ENCODE measurements at places on chromosomes 2 and 18. TPM values are rescaled to one million over a fixed set of nuclear protein-coding genes. Genes with fewer than 3 reads are reported as not detected.

DSG2 gene
- polyA plus RNA-seq = 13.7 TPM

PLEKHA3 gene
- 4.4 TPM for polyA plus RNA-seq

G6PC2 gene
- not detected for polyA plus RNA-seq

UGT1A3 gene
- not detected for polyA plus RNA-seq

PTH2R gene
- polyA plus RNA-seq = 0.07 TPM

CDH7 gene
- 0.07 TPM for polyA plus RNA-seq

REL gene
- 6.1 TPM for polyA plus RNA-seq

BCL11A gene
- 0.81 TPM for polyA plus RNA-seq

DLX2 gene
- polyA plus RNA-seq = not detected

PLEK gene
- 2.5 TPM for polyA plus RNA-seq

NYAP2 gene
- 0.10 TPM for polyA plus RNA-seq

AFF3 gene
- polyA plus RNA-seq = 11.2 TPM

RRM2 gene
- 0.51 TPM for polyA plus RNA-seq

MORN2 gene
- 31.8 TPM for polyA plus RNA-seq

KCTD1 gene
- 14.5 TPM for polyA plus RNA-seq

GDF7 gene
- 0.21 TPM for polyA plus RNA-seq

LOXL3 gene
- 8.5 TPM for polyA plus RNA-seq

SERPINB13 gene
- polyA plus RNA-seq = not detected

CYP27C1 gene
- 0.07 TPM for polyA plus RNA-seq

FAM98A gene
- 107 TPM for polyA plus RNA-seq

VWA3B gene
- polyA plus RNA-seq = 1.1 TPM

PROKR1 gene
- polyA plus RNA-seq = 0.02 TPM

KATNAL2 gene
- polyA plus RNA-seq = 1.9 TPM

LRATD1 gene
- 23.3 TPM for polyA plus RNA-seq

PTPRN gene
- 0.08 TPM for polyA plus RNA-seq

COL5A2 gene
- 46.8 TPM for polyA plus RNA-seq

MAP3K19 gene
- not detected for polyA plus RNA-seq

IL36RN gene
- polyA plus RNA-seq = not detected

DTYMK gene
- polyA plus RNA-seq = 10.7 TPM

MAP2 gene
- polyA plus RNA-seq = 5.4 TPM

CDCA7 gene
- 0.96 TPM for polyA plus RNA-seq

SP5 gene
- polyA plus RNA-seq = 0.22 TPM

HRH4 gene
- polyA plus RNA-seq = 0.06 TPM

DAW1 gene
- 0.17 TPM for polyA plus RNA-seq

CFAP221 gene
- 2.4 TPM for polyA plus RNA-seq

CCT7 gene
- 289 TPM for polyA plus RNA-seq

GULP1 gene
- 22.3 TPM for polyA plus RNA-seq

FAM210A gene
- polyA plus RNA-seq = 11.1 TPM

CD8B gene
- polyA plus RNA-seq = 3.2 TPM

C1QL2 gene
- not detected for polyA plus RNA-seq

RAX gene
- polyA plus RNA-seq = not detected

STPG4 gene
- polyA plus RNA-seq = 0.17 TPM

GALR1 gene
- not detected for polyA plus RNA-seq

POTEE gene
- 0.01 TPM for polyA plus RNA-seq

KLHL30 gene
- 0.24 TPM for polyA plus RNA-seq

VWC2L gene
- not detected for polyA plus RNA-seq

SPHKAP gene
- polyA plus RNA-seq = 26.4 TPM

MYO7B gene
- polyA plus RNA-seq = 0.05 TPM

SERPINB3 gene
- polyA plus RNA-seq = not detected

GTF2A1L gene
- polyA plus RNA-seq = not detected

SATB2 gene
- 0.92 TPM for polyA plus RNA-seq

DPP4 gene
- 3.7 TPM for polyA plus RNA-seq

TMEM247 gene
- not detected for polyA plus RNA-seq

All from ovary (tissue), 10 donors.